GOT3 (cell line): ENCODE measurements at places on chromosomes 4 and X.

DNA sequence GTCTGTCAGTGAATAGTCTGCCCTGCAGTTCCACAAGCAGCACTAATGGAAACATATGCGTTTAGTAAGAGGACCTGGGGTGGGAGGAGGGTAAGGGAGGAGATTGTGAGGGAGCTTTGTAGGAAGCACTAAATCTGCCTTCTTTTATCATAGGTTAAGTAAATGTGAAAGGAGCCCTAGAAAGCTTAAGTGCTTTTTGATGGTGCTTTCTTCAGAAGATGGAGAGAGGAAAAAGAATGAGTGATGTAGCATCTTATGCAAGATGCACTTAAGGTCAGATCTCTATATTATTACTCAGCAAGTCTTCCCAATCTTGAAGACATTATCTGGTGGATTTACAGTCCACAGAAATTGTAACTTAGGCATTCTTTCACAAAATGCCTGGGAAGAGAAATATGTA lies 322.7 kb downstream of the PDHA2 start:
- DNase-seq, result no peak

- DNase-seq, result no peak
Observed at GRCh38 chrX:39941332-39941920, 156.3 kb downstream of the BCOR start.

DNA sequence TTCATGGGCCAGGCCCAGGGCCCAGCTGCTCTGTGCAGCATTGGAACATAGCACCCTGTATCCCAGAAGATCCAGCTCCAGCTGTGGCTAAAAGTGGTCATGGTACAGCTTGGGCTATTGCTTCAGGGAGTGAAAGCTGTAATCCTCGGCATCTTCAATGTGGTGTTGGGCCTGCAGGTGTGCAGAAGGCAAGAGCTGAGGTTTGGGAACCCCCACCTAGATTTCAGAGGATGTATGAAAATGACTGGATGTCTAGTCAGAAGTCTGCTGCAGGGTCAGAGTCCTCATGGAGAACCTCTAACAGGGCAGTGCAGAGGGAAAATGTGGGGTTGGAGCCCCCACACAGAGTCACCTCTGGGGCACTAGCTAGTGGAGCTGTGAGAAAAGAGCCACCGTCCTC lies 341.7 kb downstream of the PPP3CA start:
- DNase-seq, result no peak

DNA sequence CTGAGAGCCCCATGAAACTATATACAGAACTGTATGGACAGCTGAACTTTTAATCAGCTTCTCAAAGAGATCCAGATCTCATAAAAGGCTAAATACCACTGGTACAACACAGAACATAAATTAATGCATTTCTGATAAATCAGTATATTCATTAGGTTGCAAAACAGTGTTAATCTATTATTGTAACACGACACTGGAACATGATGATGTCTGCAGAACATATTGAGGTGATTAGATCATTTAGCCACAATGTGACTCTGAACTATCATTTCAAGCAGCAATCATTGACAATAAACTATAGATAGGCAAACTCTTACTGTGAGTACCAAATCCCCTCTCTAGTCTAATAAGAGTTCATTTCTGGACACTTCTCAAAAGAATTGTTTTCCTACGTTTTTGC lies 50.3 kb downstream of the GASK1B start:
- no peak for DNase-seq

DNA sequence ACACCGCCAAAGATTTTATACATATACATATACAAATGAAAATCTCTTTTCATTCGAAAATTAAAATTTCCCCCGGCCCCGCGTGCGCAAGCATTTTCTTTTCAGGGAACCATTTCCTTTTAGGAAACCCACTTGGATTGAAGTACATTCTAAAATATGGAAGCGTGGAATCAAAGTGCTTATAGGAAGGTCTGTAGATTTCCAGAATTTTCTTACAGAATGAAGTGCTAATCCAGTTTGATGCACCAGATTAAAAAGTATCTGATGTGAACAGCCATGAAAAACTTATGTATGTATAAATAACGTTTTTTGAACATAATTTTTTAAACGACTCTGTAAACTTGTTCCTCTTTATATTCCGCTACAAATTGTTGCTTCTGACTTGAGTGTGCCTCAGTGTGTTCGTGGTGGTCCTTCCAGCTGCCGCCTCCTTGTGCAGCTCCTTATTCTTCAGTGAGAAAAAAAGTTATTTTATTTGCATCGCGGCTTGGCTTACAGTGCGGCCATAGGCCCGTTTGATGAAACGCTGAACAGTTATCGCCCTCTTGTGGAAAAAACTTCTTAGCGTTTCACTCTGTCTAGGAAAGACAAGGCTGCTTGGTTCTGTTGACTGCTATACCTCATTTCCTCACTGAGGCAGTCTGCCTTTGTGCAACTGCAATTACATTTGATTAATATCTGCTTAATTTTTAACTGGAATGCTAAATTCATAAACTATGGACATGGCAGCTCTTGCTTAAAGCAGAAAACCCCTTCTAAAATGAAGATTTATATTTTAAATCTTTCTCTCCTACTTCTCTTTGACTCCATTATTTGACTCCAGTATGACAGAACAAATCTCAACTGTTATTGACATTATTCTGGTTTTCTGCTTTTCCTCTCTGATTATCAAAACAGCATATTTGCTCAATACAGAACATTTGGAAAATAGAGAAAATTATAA lies 4.7 kb upstream of the NKX6-1 start:
- no peak for DNase-seq

- DNase-seq, result no peak
Observed at GRCh38 chrX:133090236-133090809, 6.6 kb downstream of the USP26 start.

DNA sequence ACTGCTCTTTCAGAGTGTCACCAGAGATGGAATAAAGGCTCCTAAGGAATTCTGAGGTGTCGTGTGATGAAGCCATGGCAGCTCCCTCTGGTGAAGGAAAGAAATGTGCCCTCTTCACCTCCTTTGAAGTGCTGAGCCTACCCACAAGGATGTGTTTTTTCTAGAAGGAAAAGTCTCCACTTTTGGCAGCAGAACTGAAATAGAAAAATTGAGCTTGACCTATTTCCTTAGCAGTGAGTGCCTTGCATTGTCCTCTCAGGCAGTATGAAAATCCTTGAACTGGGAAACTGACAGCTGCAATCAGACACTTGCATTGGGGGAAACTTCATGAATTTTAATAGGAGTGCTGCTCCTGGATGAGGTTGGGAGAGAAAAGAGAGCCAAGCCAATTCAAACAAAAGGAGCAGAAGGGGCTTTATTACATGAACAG lies 95.2 kb downstream of the DCLK2 start:
- DNase-seq, result no peak

GRCh38 chrX:65726715-65727114 lies 59.3 kb downstream of the MSN start:
- no peak for DNase-seq

GRCh38 chrX:33817266-33817665 lies 314.8 kb downstream of the FAM47A start:
- no peak for DNase-seq

GRCh38 chr4:182093935-182094334 lies 149.3 kb upstream of the TENM3 start:
- DNase-seq, result no peak

DNA sequence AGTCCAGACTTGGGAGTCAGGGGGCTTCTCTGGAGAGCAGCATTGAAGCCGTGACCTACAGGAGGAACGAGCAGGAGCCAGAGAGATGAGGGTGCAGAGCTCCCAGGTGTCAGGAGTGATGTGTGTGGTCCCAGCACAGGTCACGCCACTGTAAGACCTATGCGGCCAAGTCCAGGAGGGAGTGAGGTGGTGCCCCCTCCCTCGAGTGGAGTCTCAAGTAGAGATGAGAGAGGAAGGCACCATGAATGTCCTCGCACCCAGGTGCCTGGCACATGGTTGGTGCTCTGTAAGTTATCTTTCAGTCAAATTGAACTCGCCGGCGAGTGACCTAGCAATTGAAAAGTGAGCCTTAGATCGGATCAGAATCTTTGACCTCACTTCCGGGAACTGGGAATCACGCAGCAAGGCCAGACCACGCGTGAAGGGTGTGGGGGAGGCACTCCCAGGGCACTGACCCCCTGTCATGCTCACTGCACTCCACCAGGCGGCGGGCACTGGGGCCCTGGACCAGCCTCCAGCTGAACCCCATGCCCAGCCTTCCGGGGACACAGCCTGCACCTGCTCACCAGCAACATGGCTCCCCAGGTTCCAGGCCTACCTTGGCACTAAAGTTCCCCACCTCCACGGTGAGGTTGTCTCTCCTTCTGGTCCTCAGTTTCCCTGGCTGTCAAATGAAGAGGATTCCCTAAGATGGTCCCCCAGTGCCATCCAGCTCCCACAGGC lies 127.4 kb downstream of the HMX1 start:
- no peak for DNase-seq

GRCh38 chrX:145825896-145826295 lies 8.3 kb downstream of the SLITRK2 start:
- no peak for DNase-seq

DNA sequence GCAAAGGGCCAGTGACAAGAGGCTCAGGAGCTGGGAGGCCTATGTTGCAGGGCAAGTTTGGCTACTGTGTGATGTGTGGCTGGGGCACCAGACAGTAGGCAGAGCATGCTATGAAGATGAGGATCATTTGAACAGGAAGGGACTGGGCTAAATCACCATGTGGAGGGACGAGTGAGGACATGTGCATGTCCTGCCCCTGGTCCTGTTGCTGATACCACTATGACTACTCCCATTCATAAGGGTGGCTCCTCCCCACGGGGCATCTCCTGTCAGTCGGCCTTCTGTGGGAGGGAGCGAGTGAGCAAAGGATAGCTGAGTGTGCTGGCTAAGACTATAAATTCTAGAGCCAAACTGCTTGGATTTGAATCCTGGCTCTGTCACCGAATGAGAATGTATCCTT lies 139.2 kb downstream of the TMEM164 start:
- DNase-seq, result no peak

- DNase-seq, result no peak
Observed at GRCh38 chr4:54542540-54543041, 115.2 kb upstream of the KIT start.

GRCh38 chr4:101958547-101958946 lies 168.0 kb downstream of the BANK1 start:
- DNase-seq, result no peak

GRCh38 chrX:120334603-120335002 lies 23.3 kb upstream of the TMEM255A start:
- DNase-seq, result no peak

- DNase-seq, result no peak
Observed at GRCh38 chr4:69934150-69934549, 3.3 kb downstream of the CSN1S1 start.

DNA sequence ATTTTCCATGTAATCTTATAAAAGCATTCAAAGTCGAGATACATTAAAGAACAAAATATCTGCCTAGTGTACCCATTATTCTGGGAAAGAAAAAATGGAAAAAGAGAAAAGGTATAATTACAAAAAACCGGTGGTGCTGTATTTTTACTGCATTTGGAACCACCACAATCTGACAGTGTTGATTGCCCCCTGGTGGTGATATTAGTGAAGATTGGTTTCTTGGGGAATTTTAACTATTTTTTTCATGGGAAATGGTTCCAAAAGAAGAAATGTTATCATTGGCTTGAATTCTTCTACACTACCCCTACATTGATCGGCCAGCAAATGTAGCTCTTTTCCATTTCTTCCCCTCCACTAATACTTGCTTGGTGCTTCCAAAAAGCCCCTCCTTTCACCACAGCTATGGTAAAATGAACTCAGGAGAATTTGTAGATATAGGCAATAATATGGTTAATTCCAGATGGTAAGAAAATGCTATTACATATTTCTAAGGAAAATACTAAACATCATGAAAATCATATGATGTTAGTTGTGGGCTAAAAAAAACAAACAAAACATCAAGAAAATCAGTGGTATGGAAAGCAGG lies 50.0 kb downstream of the COX18 start:
- DNase-seq, result no peak

DNA sequence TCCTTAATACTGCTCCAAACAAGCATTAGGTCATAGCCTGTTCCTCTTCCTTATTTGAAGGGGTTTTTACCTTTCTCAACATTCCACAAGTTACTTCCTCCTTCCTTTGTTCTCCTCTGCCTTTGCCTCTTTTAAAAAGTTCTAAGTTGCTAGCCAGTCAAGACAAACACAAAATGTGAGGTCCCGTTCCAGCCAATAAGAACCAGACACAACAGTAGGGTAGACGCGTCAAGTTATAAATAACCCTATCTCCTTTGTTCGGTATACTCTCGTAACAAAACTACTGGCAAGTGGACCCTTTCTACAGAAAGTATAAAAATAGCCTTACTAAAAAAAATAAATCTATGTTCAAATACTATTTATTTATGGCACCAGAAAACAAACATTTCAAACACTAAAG lies 6.3 kb upstream of the ACE2 start:
- no peak for DNase-seq
